ENCODE measurements at places on chromosomes 7 and 10.

DNA sequence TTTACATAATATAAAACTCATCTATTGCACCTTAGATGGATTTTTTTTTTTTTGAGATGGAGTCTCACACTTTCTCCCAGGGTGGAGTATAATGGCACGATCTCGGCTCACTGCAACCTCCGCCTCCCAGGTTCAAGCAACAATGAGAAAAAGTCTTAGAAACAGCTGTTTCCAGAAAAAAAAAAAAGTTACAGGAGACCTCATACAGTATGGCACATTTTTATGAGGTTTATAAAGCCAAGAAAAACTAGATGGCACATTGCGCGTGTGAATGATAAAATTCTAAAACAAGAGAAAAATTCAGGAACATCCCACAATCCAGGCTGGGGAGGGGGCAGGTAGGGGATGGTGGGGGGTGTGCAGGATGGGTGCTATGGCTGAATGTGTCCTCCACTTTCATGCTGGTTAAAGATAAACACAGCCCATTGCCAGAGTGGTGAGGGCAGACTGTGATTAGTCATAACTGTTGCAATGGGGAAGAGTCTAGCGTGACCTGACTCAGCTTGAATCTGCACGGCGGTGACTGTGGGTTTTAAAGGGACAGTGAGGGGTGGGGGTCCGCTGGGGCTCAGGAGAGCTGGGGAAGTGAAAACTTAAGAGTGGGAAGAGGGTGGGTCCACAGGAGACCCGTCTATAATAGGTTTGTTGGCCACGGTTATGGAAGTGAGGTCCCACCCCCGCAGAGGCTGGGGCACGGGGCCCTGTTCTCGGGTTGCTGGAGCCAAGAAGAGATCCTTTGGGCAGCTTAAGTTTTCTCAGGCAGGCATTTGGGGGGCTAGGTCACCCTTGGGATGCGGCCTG is 11.9 kb upstream of the LRRC27 start:
- no peak for DNase-seq

DNA sequence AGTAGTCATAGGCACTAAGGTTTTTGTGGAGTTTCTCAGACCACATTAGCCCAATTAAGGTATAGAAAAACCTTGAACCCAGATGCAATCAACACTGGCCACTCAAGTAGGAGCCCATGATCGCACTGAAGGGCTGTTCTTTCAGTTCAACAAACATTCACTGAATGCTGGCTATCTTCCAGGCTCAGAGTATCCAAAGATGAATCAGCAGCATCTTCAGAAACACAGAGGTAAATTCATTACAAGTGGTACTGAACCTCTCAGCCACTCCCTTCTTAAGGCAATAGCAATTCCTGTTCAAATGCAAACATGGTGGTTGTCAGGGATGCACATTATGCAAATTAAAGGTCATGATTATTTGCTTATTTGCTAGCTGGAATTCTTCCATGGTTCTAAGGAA is 17.1 kb downstream of the KCNK18 start:
- no peak for DNase-seq

- DNase-seq = no peak
These were observed 26.7 kb upstream of the MRLN start for GRCh38 chr10:59779756-59780533.

DNA sequence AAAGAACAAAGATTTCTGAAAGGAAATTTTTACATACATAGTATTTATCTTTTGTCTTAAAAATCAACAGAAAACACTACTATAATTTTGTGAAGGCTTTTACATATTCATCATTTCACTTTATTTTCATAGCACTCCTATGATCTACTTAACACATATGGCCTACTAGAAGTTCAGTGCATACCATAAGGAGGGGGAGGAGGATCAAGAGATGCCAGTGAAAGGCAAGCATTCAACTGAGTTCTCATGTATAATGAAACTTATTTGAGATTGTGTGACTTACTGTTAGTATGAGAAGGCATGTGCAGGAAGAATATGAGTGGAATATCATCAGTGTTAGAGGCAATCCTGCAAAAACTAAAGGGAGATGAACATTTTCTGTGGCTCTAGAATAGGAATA is 10.6 kb downstream of the BRAF start:
- DNase-seq = no peak

DNA sequence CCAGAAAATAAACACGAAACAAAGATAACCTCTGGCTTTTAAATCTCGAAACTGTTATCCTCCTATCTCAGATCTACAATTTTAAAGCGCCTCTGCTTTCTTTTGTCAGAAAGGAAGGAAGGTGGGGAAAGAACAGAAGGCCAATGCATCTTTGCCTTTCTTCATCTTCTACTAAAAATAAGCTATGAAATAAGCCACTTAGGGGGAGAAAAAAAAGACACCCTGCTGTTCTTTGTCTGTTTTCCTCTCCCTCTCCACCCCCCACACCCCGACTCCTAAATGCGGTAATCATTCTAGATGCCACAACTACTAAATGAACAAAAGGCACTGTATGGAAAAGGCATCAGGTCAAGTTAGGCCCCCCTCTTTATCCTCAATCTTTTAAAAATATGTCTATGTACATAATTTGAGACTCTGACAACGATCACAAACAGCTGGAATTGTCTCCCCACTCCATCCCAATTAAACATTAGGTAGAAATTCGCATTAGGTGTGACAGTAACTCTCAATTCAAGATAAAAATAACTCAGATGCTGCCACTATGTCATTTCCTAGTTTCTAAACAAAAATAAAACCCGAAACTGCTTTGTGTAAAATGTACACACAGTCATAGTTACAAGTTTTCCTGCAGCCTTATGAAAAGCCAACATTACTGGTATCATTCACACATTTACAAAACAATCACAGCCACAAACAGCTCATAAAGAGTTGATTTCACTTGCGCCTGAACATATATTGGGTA is 2.4 kb downstream of the UBE2H start:
- no peak for DNase-seq

DNA sequence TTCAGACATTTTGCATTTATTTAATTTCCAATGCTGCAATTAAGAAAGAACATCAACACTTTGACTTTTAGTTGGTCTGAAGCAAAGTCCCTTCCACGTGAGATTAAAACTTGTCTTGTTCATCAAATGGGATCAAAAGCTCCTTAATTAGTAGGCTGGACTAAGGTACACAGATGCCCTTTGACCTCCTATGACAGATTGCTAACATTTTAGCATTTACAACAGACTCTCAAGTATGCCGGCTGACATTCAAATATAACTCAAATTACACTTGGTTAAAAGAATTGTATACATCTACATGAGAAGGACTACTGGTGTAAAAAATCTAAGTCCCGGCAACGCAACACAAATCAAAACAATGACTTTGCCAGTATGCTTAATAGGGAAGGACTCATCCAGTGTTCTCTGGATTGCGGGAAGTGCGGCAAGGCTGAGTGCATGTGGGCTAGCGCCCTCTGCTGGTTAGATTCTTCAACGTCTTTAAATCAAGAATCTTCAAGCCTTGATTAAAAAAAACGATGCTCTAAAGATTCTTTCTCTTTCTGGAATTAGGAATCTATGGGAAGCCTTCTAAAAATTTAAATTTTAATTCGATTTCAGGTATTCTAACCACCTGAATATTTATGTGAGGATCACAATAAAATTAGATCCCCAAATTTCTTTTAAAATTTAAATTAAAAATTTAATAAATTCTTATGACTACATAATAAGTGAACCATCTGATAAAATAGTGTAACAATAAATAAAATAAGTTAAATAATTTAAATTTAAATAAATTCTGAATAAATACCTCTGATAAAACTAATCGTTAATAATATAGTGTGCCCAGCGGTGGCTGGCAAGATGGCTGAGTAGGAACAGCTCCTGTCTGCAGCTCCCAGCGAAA is 444.7 kb downstream of the DGKB start:
- peak; percentile 74 for DNase-seq

GRCh38 chr7:39367943-39368342 is 198.3 kb upstream of the YAE1 start:
- DNase-seq = no peak

DNA sequence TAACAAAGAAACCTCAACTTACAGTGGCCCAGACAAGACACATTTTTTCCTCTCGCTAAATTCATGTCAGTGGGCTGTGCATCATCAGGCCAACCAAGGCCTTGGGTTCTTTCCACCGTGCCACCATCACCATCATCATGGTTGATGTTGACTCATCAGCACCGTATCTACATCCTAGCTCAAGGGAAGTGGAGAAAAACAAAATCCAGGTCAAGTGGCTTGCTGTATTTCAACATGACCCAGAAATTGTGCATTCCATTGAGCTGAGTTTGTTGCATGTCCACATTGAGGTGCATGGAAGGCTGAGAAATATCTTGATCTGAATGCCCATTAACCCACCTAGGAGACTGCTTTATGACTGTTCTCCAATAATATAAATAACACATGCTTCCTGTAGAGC is 312.4 kb upstream of the CDC14C start:
- DNase-seq = no peak

- no peak for DNase-seq
These were observed 93.2 kb upstream of the SAMD8 start for GRCh38 chr10:75018251-75018650.

DNA sequence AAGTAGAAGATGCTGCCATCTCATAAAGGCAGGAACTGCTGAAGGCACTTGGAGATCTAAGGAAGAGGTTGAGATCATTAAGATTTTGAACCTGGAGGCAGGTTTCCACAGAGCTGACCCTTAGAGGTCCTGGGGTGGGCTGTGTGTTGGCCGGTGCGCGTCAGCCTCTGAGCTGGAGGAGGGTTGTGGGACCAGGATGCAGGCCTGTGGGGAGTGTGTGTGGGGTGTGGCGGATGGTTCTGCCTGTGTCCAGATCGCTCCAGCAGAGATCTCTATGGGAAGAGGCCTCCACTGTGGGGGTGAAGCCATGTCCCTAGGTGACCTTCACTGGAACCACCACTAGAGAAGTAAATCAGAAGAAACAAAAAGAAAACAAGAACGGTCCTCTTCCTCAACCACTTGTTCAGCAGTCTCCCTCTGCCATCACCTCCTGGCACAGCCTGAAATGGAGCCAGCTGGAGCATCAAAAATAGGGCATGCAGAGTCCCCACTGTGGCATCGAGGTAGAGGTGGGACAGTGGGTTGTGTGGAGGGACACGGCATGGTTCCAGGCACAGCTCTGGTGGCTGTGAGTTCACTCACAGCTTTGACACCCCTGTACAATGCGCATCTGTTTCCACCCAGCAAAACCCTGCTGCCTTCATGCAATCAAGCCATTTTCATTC is 453.8 kb downstream of the TCERG1L start:
- DNase-seq = peak; percentile 13

DNA sequence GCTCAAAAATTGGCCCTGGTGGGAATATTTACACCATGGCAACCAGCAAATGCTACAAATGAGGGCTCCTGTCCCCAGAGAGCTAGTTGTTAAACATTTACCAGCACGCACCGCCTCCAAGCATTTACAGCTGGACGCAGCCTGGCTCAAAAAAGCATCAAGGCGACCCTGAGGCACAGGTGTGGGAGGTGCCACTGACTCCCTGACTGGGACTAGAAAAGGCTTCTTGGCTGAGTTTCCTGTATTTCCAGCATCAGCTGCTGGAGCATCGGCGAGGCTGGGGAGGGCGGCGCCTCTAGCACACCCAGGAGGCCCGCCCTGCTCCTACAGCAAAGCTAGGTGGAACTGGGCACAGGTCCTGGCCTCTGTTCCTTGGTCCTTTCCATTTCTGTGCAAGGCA is 43.5 kb upstream of the ZRANB1 start:
- DNase-seq = no peak

DNA sequence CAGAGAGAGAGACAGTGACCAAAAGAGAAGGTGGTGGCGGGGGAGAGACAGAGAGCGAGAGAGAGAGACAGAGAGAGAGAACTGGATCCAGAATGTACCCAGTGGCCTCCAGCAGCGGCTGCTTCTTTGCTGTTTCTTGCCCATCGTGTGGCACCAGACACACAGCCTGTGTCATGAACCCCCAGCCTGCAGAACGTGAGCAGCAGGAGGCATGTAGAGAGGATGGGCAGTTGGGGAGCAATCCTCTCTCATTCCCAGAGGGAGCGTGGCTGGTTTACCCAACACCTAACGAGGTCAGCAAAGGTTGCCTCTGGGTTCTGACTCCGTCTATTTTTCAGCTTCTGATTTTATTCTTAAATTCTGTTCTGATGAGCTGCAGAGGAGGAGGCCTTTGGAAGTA is 168.1 kb downstream of the ADARB2 start:
- no peak for DNase-seq

GRCh38 chr7:158444501-158445420 is 142.9 kb downstream of the PTPRN2 start:
- DNase-seq = no peak

GRCh38 chr7:119696336-119696735 is 576.6 kb upstream of the KCND2 start:
- no peak for DNase-seq

DNA sequence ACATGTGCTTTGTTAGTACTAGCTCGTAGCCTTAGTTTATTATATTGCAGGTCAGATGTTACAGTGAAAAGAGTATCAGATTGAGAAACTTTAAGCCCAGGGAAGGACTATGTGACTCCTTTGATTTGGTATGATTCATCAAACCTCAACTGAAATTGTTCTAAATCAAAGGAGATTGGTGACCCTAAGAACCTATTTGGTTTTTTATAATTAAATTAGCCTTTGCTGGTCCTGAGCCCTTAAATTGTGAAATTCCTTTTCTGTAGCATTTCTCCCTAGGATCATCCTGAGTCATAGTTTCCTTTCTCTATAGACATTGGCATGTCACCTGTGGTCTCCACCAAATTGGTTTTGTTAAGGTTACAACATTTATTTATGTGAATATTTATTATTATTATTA is 89.7 kb downstream of the POLR1F start:
- no peak for DNase-seq

- DNase-seq = peak; percentile 17
These were observed 12.3 kb downstream of the NHLRC2 start for GRCh38 chr10:113866551-113867394.

- no peak for DNase-seq
These were observed 176.5 kb upstream of the KCTD7 start for GRCh38 chr7:66452165-66452564.

GRCh38 chr7:24133691-24134090 is 150.3 kb upstream of the NPY start:
- no peak for DNase-seq

- DNase-seq = no peak
These were observed 60.2 kb downstream of the ZNF467 start for GRCh38 chr7:149713061-149713730.

DNA sequence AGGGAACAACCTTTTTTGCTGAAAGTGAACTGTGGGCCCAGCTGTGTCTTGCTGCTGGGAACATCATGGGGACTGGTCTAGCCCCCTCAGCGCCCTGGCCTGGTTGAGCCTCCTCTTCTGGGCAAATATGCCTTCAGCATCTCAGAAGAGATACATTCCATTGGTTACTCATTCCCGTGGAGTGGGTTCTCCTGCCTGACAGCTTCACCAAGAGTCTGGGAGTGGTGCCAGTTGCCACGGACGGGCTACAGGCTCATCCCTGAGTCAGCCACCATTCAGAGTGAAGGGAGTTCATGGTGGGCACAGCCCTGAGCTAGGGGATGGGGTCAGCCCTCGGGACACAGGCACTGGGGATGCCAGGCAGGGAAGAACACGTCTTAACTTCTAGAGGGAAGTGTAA is 81.9 kb downstream of the RAMP3 start:
- DNase-seq = no peak

- peak; percentile 5 for DNase-seq
These were observed 777.5 kb upstream of the POM121L12 start for GRCh38 chr7:52257890-52258289.

All from cerebellum (tissue), 4 donors.